A673 (cell line): ENCODE measurements at places on chromosomes 1 and 21. TPM values are rescaled to one million over a fixed set of nuclear protein-coding genes. Genes with fewer than 3 reads are reported as not detected.
A peak's percentile ranks its signal among the peaks of the same experiment; 100 is the strongest.

TAL1 gene
- total RNA-seq = 0.11 TPM in 2 replicates

PSRC1 gene
- total RNA-seq = 75.0 and 85.2 TPM in 2 replicates

GRCh38 chr21:45004481-45005247 is 64.8 kb downstream of the SLX9 start:
- no peaks in the 10 kb centered on the region for H3K36me3 ChIP-seq
- H3K27me3 ChIP-seq = no peaks in the 10 kb centered on the region
- H3K27ac ChIP-seq = no peak overlapping the region
- H3K4me1 ChIP-seq = no peaks in the 10 kb centered on the region
- DNase-seq = no peak

PYHIN1 gene
- total RNA-seq = not detected in 2 replicates

DNA sequence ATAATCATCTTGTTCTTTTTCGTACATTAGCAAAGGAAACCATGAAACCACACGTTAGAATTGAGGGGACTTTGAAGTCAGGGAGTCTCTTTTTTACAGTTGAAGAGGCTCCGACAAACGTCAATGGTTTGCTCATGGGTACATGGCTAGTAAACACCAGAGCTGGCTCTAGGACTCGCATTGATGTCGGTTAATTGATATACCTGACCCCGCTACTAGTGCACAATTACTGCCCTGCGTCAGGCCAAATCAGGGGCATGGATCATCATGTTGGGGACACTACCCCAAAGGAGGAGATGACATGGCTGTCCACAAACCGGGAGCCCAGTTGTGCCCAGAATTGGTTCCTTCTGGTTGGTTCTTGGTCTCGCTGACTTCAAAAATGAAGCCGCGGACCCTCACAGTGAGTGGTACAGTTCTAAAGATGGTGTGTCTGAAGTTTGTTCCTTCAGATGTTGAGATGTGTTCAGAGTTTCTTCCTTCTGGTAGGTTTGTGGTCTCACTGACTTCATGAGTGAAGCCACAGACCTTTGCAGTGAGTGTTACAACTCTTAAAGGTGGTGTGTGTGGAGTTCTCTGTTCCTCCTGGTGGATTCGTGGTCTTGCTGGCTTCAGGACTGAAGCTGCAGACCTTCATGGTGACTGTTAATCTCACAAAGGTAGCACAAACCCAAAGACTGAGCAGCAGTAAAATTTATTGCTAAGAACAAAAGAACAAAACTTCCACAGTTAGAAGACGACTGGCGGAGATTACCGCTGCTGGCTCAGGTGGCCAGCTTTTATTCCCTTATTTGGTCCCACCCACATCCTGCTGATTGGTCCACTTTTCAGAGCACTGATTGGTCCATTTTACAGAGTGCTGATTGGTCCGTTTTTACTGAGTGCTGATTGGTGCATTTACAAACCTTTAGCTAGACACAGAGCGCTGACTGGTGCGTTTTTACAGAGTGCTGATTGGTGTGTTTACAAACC is 126.9 kb upstream of the ERRFI1 start:
- H3K36me3 ChIP-seq = no peaks in the 10 kb centered on the region
- no peaks in the 10 kb centered on the region for H3K4me1 ChIP-seq
- no peak for DNase-seq

UCHL5 gene
- total RNA-seq = 93.9 and 100 TPM in 2 replicates

- H3K4me3 ChIP-seq = no peak overlapping the region
- no peaks in the 10 kb centered on the region for H3K27me3 ChIP-seq
- no peaks in the 10 kb centered on the region for H3K4me1 ChIP-seq
- no peaks in the 10 kb centered on the region for H3K36me3 ChIP-seq
- DNase-seq = no peak
Measured at GRCh38 chr1:9442278-9442846, 96.9 kb upstream of the SLC25A33 start.

DNA sequence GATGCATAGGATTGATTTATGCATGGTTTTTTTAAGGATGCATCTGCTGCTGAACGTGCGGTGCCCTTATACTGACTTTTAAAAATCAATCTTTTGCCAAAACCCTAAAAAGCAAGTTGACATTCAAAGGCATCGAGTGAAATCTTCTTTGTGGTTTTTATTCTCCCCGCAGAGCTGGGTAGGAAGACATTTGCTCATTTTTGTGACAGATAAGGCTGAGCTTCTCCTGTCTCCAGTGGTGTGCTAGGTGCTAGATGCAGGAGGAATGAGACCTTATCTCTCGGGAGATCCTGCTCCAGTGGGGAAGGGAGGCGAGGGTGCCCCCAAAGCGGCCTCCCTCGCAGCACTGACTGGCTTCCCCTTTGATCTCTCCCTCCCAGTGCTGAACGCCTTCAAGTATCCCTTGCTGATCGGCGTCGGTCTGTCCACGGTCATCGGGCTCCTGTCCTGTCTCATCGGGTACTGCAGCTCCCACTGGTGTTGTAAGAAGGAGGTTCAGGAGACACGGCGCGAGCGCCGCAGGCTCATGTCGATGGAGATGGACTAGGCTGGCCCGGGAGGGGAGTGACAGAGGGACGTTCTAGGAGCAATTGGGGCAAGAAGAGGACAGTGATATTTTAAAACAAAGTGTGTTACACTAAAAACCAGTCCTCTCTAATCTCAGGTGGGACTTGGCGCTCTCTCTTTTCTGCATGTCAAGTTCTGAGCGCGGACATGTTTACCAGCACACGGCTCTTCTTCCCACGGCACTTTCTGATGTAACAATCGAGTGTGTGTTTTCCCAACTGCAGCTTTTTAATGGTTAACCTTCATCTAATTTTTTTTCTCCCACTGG is 14.9 kb upstream of the CD101 start:
- no peaks in the 10 kb centered on the region for H3K4me1 ChIP-seq
- no peaks in the 10 kb centered on the region for H3K36me3 ChIP-seq

GRCh38 chr1:203666609-203667008 is 40.0 kb downstream of the ATP2B4 start:
- no peaks in the 10 kb centered on the region for H3K27me3 ChIP-seq
- H3K4me3 ChIP-seq = no peak overlapping the region
- no peaks in the 10 kb centered on the region for H3K36me3 ChIP-seq
- H3K27ac ChIP-seq = no peak overlapping the region
- no peak for DNase-seq

RHOU gene
- total RNA-seq = 1.2 and 1.8 TPM in 2 replicates

LENEP gene
- 1.4 and 1.7 TPM in 2 replicates for total RNA-seq

DNA sequence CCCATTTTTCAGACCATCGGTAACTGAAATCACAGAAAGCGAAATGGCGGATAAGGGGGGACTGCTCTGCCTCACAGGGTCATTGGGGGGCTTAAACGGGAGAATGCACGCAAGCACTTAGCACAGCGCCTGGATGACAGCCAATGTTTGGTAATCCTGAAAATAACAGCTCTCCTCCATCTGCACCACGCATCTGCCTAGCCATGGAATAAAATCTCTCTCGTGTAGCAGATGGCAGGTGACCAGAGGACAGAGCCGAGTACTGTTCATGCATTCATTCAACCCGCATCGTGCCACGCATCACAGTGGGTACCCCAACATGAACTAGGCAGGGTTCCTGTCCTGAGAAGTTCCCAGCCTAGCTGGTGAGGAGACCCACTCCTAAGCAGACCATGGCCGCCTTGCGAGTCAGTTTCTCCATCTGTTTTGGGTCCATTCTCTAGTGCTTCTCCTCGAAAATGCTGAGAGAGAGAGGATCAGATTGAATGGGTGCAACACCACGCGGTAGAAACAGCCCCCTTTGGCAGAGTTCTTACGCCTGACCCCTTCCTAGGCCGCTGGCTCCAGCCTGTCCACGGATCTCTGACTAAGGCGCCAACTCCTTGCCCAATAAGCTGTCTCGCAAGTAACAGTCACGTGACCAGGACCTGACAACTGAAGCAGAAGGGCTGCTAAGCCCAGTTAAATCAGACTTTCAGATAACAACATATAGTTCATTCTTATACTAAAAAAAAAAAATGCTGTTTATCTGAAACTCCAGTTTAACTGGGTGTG is 7.3 kb downstream of the SLC1A7 start:
- H3K27me3 ChIP-seq = no peaks in the 10 kb centered on the region
- no peak overlapping the region for H3K4me3 ChIP-seq
- H3K27ac ChIP-seq = no peak overlapping the region
- H3K4me1 ChIP-seq = no peaks in the 10 kb centered on the region

- H3K4me1 ChIP-seq = no peaks in the 10 kb centered on the region
- H3K27me3 ChIP-seq = no peaks in the 10 kb centered on the region
- no peak overlapping the region for H3K4me3 ChIP-seq
- H3K27ac ChIP-seq = no peak overlapping the region
Measured at GRCh38 chr1:174989536-174990220, 10.1 kb upstream of the CACYBP start.

- H3K4me3 ChIP-seq = no peak overlapping the region
- H3K27ac ChIP-seq = no peak overlapping the region
- DNase-seq = peak; percentile 63
Measured at GRCh38 chr1:172497230-172497629, 35.7 kb upstream of the SUCO start.

AUNIP gene
- 17.7 and 18.9 TPM in 2 replicates for total RNA-seq

ZNF593OS gene
- not detected in 2 replicates for total RNA-seq

DNA sequence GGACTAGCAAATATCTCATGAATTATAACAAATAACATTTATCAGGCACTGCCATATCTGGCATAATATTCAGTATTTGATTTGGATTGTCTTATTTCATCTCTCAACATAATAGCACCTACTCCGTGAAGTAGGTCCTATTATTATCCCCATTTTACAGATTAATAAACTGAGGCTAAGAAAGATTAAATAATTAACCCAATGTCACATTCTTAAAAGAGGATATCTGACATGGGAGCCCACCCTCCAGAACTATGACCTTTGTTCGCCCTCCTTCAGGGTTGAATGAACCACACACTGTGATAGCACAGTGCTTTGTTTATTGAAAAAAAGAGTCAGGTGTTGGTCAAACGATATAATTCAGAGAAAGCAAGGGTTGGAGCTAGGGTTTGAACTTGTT is 19.4 kb upstream of the MAGI3 start:
- H3K4me3 ChIP-seq = no peak overlapping the region
- peaks cover 10% of the 10 kb centered on the region for H3K27me3 ChIP-seq
- H3K36me3 ChIP-seq = no peaks in the 10 kb centered on the region
- H3K27ac ChIP-seq = no peak overlapping the region
- no peak for DNase-seq

DNA sequence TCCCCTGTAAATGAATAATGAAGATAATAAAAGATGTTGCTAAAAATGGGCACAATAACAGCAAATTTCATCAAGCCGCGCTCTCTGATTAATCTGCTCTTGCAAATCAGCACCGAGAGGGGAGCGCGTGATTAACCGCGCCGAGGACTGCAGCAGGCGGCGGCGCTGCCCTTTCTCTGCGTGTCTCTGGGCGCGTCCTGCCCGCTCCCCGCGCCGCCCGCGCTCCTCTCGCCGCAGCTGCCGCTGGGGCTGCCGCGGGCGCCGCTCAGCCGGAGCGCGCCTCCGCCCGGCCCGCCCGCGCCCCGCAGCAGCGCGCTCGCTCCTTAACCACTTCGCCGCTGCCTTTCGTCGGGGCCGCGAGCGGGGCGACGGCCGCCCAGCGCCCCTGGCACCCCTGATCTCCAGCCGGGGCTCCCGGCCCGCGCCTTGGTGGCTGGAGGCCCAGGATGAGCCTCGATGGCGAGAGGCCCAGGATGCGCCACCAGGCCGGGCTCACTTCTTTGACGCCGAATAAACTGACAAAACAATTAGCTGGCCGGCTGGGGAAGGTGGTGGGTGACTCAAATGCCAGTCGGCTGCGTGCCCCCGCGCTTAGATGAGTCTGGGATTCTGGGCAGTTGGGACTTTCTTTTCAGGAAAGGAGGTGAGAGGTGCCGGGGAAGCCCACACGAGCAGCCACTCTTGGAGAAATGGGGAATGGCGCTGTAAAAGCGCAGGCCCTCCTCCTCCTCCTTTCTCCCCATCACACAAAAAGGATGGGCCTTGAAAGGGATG is 221.4 kb upstream of the PKN2 start:
- H3K27ac ChIP-seq = no peak overlapping the region
- peaks cover 6% of the 10 kb centered on the region for H3K4me1 ChIP-seq
- peak; percentile 56 for DNase-seq

- no peak overlapping the region for H3K4me3 ChIP-seq
- no peaks in the 10 kb centered on the region for H3K27me3 ChIP-seq
- peak overlapping the region; percentile 46 for H3K27ac ChIP-seq
- H3K4me1 ChIP-seq = peaks cover 20% of the 10 kb centered on the region
- DNase-seq = peak; percentile 74
- H3K36me3 ChIP-seq = no peaks in the 10 kb centered on the region
Measured at GRCh38 chr1:231929311-231929710, 302.7 kb downstream of the DISC1 start.

NEK7 gene
- total RNA-seq = 16.0 and 18.6 TPM in 2 replicates

GRCh38 chr1:178120088-178120487 is 26.2 kb downstream of the RASAL2 start:
- no peak overlapping the region for H3K27ac ChIP-seq
- peak; percentile 91 for DNase-seq
- no peaks in the 10 kb centered on the region for H3K27me3 ChIP-seq
- no peak overlapping the region for H3K4me3 ChIP-seq
- no peaks in the 10 kb centered on the region for H3K36me3 ChIP-seq
- H3K4me1 ChIP-seq = peaks cover 19% of the 10 kb centered on the region

DNA sequence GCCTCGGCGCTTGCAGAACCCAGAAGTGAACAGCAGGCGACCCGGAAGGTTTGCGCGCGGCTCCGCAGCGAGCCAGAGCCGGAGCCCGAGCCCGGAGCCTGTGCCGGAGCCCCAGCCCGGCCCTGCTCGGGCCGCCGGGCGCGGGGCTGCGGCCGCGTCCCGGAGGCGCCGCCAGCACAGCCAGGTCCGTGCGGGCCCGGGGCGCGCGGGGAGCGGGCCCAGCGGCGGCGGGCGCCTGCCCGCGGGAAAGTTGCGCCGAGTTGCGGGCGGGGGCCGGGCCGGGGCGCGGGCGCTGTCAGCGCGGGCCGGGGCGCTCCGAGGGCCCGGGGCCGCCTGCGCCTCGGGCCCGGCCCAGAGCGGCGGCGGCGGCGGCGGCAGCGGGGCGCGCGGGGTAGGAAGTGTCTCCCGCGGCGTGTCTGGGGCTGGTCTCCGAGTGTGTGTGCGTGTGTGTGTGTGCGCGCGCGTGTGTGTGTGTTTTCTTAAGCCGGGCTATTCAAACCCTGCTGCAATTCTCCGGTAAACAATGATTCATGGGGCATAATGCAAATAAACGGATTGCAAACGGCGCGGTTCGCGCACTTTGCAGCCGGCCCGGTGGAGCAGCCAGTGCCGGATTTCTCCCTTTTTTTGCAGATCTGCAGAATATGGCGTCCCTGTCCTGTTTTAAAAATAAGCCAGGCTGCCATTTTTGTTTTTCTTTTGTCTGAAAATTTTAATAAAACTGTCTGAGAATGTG is at the start of gene ZNF362:
TSS of gene ZNF362 (plus strand) at position 22 of the 736 bp plus-strand sequence. CDS start 14,083 bp downstream, outside the sequence.
- H3K27me3 ChIP-seq = no peaks in the 10 kb centered on the region
- H3K27ac ChIP-seq = peak within 1 kb of the TSS; percentile 94
- DNase-seq = peak; percentile 79
- H3K36me3 ChIP-seq = no peaks in the 10 kb centered on the region

GRCh38 chr21:44938772-44939531 is 877 bp upstream of the SLX9 start:
- DNase-seq = peak; percentile 78
- peak overlapping the region; percentile 100 for H3K27ac ChIP-seq
- H3K4me3 ChIP-seq = peak overlapping the region; percentile 71
- H3K36me3 ChIP-seq = peaks cover 38% of the 10 kb centered on the region

GRCh38 chr1:10657088-10657847 is 139.2 kb downstream of the CASZ1 start:
- H3K27me3 ChIP-seq = no peaks in the 10 kb centered on the region
- no peaks in the 10 kb centered on the region for H3K4me1 ChIP-seq
- no peaks in the 10 kb centered on the region for H3K36me3 ChIP-seq
- no peak overlapping the region for H3K27ac ChIP-seq
- H3K4me3 ChIP-seq = no peak overlapping the region
